ENCODE measurements at places on chromosomes 7 and 10.

DNA sequence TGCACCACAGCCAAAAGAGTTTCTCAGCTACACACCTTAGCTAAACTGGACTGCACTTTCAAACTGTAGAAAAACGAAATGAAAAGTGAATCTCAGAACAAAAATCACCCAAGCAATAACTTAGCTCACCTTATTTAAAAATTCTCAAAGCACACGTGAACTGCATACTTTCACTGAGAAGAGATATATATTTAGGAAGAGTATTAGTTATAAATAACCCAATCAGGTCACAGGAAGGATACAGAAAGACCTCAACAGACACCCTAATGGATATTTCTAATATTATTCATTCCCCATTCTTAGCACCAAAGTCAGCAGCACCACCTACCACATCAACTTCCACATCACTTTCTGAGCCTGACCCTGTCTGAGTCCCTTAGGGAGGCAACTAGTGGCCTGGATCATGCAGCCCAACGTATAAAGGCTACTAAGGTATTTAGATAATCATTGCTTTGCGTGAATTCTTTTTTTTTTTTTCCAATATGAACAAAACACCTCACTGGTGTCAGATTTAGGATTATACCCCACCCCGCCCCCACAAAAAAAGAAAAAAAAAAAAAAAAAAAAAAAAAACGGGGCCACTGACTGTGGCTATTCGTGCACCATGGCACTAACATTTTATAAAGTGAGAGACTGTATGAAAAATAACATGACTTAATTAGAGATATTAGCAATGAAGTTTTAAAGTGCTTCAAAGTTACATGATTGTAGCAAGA is 2.6 kb downstream of the ABI1 start:
- peak; percentile 58 for DNase-seq

DNA sequence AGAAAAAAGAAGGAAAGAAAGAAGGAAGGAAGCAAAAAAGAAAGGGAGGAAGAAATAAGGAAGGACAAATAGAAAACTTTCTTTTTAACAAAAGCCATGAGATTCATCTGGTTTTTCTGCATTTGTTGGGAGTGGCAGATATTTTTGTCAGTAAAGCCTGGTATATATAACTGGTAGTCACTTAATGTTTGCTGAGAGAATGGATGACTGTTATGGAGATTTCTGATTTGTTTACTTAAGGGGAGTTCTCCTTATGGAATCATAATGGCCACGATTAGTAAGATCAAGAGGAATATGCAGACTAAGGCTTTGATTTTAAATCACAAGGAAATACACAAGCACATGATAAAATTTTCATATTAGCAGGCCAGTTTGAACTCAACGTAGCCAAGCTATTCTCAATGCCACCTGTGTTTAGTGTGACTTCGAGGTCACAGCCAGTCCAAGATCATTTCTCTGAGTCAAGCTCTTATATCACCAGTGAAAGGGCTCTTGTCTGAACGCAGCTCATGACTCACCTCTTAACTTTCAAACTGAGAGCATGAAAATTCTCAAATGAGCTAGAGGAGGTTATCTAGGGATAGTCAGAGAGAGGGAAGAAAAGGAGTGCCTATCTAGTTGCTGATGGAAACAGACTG is 445.1 kb upstream of the ZMIZ1 start:
- peak; percentile 85 for DNase-seq

DNA sequence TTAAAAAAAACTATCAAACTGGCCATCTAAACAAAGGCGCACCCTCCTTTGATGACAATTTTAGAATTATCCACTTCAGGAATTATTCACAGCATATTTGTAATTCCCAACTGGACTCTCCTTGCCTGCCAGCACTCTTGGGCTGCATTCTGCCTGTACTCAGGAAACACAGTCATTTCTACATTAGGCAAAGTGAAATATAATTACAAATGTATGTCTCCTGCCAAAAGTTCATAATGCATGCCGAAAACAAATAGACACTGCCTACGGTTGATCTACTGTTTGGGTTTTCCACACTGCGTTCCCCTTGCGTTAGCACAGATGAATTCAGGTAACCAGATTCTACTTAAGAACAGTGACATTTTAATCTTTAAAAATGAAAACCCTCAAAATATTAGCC is 1.9 kb downstream of the HGF start:
- peak; percentile 48 for DNase-seq

DNA sequence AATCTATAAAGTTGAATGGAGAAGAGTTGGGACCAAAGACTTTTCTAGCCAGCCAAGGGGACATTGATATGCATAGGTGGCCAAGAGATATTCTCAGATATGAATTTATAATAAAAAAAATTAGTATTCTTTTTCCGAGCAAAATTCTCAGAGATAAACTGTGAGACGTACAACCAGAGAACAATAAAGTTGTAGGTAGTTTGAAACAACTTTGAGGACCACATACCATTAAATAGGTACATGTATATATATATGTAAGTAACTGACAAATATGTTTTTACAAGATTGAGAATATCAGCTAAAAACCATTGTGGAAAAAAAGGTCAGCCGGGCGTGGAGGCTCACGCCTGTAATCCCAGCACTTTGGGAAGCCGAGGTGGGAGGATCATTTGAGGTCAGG is 56.5 kb downstream of the EXOC4 start:
- DNase-seq: no peak

DNA sequence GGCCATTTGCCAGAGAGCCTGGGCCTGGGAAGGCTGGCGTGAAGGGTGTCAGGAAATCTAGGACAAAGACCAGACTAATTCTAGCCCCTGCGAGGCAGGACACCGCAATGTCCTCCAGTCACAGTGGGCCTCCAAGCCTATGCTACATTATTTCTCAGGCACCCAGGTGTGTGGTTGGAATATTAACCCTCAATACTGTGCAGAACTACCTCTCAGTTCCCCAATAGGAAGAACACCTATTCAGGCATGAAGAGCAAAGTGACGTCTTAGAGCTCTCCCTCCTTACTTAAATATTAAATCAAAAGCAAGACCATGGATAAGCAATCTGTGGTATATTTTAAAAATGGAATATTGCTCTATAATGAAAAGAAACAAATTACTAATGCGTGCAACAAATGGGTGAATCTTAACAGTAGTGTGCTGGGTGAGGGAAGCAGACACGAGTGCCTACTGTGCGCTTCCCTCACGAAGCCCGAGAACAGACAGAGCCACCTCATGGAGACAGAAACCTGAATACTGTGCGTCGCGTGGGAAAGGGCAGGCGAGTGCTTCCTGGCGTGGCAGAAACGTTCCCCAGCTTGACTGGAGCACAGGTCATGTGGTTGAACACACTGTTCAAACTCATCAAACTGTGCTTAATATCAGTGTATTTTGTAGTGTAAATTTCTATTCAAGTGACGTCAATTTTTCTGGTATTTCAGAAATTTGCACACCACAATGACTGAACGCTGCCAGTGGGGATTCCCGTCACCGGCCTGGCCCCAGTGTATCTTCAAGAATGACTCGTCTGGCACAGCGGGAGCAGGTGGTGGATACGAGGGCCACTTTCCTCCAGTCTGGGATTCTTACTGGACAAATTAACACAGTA is 15.5 kb upstream of the PTPRN2 start:
- peak; percentile 23 for DNase-seq

Measured in fibroblast of skin of right biceps (primary cell).